Mammary epithelial cell (primary cell): ENCODE measurements at places on chromosomes 5 and 9. TPM values are rescaled to one million over a fixed set of nuclear protein-coding genes. Genes with fewer than 3 reads are reported as not detected.

FLT4 gene
- total RNA-seq = not detected

IFNB1 gene
- total RNA-seq = not detected

DNA sequence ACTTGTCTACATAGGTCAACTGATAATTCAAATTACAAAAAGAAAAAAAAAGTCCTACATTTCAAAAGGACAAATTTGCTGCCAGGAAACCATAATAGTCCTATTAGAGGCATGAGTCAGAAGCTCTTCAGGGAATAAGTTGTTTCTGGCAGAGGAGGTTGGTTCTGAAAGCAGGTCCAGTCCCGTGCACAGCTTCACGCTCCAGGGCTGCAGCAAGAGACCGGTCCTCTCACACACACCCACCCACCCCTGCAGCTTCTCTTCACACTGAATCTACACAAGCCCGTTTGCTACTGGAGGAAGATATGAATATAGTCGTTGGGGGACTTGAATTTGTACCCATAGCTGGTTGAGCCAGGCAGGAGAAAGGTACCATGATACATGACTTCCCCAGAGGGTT lies 36.9 kb upstream of the SLC1A3 start:
- no peak for DNase-seq

DNA sequence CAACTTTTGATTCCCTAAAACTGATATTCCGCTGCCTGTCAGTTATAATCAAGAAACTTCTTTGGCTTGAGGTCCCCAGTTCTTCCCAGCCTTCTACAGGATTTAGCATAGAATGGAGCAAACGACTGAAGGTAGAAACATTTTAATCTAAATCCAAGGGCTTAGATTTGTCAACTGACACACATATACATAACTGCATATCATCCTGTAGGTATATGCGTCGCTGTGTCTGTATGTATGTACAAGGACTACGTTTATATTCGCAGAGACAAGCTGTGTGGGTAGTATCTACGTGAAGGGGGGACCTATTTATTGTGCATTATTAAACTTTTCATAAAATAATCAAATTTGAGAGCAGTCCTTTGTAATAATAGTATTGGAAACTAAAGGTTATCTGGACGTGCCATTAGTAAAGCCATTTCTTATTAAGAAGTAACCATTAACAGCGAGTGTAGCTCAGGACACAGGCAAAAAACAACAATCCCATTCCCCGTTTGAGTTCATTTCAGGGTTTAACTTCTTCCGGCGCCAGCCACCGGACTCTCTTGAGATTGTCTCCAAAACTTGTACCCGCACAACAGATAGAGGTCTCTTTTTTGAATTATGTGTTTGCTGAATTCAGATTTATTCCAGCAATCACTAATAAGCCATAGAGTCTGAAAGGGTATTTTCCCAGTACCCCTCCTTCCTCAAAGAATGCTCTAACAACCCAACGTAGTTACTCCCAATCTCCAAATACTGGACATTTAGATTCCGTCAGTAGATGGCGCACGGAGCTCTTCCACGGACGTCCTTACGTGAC lies 2.1 kb upstream of the MLLT3 start:
- peak; percentile 57 for DNase-seq

- DNase-seq = no peak
These were observed 167.5 kb downstream of the PRR16 start for GRCh38 chr5:120631611-120632010.

- DNase-seq = no peak
These were observed 112.6 kb upstream of the ZNF608 start for GRCh38 chr5:124859027-124859426.

DNA sequence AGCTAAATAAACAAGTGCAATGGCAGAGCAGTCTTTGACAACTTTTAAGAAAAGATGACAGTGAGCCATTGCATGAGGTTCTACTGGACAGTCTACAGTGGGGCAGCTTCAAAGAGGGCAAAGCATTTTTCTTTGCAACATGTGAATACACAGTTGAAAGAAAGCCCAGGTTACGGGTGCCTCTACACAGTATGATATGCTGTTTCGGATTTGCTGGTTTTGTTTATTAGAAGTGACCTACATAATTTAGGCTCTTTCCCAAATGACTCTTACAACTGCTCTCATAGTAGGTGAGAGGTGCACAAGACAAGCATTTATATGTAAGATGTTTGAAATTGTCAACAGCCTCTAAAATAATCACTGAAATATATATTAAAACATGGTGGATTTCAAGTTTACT lies 62.4 kb downstream of the MEF2C start:
- DNase-seq = no peak
